ENCODE measurements at places on chromosomes 16 and 17.

DNA sequence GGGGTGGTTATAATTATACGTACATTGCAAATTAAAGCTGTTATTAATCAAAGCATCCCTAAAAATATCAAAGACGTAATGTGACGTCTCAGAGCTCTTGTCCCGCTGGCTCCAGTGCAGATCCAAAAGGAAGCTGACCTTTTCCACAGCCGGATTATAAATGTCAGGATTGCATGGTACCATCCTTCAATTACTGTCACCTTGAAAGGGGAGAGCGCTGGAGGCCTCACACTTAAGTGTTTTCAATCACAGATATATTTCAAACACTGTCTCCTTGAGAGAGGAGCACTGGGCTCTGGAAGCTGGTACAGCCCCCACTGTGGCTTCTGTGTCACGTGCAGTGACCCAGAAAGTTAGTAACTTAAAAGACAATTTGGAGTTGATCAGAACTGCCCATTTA is 94.2 kb downstream of the AIPL1 start:
- no peak for DNase-seq

- peak; percentile 56 for DNase-seq
Observed at GRCh38 chr17:81514739-81515529, 2.3 kb upstream of the ACTG1 start.

DNA sequence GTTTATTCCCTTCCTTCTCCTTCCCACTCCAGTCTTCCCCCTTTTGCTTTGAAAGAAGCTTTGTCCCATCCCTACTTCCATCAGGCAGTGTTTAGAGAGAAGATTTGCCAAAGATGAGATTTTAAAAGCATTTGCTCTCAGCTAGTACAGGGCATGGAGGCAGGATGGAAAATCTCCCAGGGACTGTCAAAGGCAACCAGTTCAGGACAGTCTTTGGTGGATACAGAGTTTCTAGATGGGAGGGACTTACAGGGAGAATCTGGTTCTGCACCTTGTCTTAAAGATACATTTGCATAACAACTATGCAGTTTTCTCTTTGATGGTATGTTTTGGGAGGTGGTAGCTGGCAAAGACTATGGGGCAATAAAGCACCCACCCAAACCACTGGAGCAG is 26.2 kb downstream of the CHD9 start:
- DNase-seq, result no peak

GRCh38 chr16:4391631-4392381 is 20.2 kb downstream of the VASN start:
- no peak for DNase-seq

GRCh38 chr17:73600103-73600871 is 44.0 kb downstream of the SDK2 start:
- no peak for DNase-seq

- DNase-seq, result peak; percentile 83
Observed at GRCh38 chr17:76529224-76530094, 8.1 kb downstream of the CYGB start.

DNA sequence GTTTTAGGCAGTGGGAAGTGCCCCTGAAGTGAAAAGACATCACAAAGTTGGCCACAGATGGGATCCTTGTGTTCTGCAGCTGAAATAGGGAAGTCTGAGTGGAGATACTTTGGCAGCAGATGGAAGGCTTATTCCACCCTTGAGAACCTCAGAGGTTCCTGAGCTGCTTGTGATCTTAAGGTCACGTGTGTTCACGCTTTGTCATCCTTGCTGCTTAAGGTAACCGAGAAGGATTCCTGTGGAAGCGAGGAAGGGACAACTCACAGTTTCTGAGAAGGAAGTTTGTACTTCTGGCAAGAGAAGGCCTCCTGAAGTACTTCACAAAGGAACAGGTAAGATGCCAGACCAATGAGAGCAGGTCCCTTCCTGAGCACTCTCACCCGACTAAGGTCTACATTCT is 12.2 kb downstream of the ADAP2 start:
- DNase-seq, result no peak

DNA sequence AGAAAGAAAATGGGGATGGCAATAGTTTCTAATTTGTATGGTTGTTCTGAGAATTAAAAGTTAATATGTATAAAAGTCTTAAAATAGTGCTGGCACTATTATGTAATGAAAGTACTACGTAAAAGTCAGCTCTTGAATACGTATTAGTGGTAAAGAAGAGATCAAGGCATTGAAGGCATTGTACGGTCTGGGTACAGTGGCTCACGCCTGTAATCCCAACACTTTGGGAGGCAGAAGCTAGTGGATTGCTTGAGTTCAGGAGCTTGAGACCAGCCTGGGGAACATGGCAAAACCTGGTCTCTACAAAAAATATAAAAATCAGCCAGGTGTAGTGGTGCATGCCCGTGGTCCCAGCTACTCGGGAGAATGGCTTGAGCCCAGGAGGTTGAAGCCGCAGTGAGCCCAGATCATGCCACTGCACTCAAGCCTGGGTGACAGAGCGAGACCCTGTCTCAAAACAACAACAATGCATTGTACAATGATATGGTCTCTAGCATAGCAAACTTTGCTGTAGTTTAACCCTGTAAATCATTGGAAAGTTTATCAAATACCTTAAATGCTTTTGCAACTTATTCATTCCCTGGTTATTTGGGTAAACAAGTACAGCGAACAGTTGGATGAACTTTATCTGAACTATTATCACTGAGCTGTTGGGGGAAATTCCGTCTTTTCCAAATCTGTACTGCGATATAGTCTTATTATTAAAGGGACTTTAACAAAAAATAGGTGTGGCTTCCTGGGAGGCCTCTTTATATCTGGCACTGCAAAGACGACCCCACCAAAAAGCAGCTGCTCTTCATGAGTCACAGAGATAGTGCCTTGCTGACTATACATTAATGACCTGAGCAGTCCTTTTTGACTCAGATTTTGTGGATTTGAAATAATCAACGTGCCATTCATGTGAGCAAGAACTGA is 73.6 kb downstream of the GPRC5B start:
- no peak for DNase-seq

DNA sequence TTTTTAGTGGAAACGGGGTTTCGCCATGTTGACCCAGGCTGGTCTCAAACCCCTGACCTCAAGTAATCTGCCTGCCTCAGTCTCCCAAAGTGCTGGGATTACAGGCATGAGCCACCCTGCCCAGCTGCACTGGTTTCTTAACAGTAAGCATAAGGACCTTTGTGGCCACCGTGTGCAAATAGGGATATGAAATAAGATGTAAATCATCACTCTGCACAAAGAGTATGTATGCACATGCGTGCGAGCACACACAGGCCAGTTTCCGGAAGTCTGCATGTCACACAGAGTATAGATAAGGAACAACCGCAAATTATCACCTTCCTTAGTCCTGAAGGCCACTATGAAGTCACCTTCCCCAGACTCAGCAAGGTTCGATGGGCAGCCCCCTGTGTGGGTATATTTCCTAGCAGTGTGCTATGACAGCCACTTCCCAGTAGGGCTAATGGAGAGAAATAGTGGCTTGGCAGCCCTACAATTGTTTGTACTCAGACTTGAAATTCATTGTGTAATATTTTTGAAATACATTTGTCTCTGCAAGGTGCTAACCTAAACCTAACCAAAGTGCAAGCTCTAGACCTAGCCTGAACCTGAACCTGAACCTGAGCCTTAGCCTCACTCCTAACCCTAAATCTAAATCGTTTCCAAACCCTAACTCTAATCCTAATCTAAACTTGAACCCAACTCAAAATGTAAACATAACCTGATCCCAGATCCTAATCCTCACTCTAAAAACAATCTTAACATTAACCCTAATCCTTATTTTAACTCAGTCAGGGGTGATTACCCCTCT is 48.4 kb upstream of the SKAP1 start:
- no peak for DNase-seq

Data from skeletal muscle cell (primary cell).